Tibial artery (tissue), 4 donors: ENCODE measurements at places on chromosomes 7 and 10.
A peak's percentile ranks its signal among the peaks of the same experiment; 100 is the strongest.

DNA sequence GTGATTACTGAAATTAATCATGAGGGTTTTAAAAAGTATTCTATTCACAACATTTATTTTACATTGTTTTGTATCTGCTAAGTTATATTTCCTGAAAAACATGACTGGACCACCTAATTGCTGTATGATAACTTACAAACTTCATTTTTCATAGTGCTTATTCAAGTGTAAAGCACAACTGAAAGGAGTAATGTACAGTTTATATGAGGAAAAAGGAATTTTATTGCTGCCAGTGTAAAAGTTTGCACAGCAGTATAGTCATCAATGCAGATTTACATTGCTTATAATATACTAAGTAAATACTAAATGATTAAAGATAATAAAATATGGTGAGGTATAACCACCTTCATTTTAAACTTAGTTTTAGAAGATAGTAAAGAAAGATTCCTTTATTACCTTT, 4.0 kb downstream of the PTEN start:
- DNase-seq, result no peak

- DNase-seq, result no peak
Observed at GRCh38 chr7:139883814-139884213, 54.8 kb downstream of the TBXAS1 start.

DNA sequence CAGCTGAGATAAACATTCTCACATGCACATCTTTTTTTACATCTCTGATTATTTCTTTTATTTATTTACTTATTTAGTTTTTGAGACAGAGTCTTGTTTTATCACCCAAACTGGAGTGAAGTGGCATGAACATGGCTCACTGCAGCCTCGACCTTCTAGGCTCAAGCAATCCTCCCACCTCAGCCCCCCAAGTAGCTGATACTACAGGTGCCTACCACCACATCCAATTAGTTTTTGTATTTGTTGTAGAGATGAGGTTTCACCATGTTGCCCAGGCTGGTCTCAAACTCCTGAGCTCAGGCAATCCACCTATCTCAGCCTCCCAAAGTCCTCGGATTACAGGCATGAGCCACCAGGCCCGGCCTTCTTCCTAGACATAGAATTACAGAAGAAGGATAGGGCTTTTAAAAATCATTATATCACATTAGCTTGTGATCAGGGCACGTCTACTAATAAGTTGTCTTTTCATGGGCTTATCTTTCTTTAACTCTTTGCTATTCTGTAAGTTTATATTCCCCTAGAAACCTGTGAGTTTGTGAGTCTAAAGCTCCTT, 5.9 kb downstream of the ASB15 start:
- no peak for DNase-seq

DNA sequence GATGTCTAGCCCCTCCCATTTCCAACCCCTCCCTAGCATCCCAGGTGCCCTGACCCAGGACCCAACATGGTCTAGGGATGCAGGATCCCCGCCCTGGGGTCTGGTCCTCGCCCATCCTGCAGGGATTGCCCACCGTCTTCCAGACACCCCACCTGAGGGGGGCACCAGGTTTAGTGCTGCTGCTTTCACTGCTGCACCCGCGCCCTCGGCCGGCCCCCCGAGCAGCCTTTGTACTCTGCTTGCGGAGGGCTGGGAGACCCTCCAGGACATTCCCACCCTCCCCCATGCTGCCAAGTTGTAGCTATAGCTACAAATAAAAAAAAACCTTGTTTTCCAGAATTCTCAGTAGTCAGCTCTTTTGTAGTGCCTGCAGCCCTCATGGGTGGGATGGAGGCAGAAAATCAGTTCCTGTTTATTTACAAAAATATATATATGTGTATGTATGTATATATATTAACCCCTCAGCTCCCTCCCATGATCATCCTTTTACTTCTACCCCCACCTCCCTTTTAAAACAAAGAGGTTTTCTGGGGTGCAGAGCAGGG, 9.7 kb downstream of the ZYX start:
- peak; percentile 64 for DNase-seq

DNA sequence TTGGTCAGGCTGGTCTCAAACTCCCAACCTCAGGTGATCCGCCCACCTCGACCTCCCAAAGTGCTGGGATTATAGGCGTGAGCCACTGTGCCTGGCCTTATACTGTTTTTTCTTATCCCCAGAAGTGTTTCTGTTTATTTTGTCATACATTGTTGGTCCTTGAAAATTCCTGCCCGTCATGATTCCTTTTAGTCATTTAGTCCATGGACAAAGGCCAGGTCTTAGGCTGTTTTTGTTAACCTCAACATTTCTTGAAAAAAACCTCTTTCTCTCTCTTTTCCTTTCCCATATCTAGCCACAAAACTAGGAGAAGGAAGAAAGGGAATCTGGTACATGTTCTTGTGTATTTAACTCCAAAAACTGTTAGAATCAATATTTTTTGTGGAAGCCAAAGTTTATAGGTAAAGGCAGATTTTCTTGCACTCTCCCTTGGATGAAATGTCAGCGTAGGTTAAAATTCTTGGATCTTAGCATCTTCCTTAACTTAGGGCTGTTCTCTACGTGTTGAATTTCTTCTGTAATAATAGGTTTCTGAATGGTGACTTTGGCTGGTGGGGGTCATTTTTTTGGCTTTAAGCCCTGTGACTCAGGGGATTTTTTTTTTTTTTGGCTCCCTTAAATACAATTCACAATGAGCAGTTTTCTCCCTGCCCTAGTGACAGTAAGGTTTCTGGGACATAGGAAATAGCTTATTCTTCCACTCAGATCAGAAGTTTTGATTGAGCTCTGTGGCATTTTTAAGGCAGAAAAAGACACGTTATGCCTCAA, 500.8 kb downstream of the AUTS2 start:
- no peak for DNase-seq

GRCh38 chr10:7457478-7458316, 46.9 kb upstream of the SFMBT2 start:
- DNase-seq, result no peak

DNA sequence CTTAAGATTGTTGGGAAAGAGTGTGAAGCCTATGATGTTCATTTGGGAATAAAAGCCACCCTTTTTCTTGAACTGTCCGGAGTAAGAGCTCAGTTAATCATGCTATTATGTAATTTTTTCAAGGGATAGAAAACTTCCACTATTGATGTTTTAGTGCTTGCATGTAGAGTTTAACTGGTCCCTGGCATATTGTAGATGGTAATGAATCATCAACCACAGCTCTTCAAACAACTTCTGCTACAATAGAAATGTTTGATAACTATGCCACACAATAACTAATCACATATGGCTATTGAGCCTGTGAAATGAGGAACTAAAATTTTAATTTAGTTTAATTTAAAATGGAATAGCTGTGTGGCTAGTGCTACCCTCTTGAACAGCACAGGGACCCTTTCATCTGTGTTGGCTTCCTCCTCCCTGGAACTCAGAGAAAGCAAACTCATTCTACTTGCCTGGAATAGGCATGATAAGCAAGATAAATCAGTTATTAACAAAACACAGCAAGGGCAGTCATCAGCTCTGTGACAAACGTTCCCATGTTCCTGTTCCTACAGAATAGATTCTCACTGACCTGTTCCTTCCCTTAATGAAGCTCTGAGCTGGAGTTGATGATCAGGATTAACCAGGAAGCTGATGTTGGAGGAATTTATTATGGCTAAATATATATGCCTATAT, 4.9 kb upstream of the SRI start:
- DNase-seq, result no peak

DNA sequence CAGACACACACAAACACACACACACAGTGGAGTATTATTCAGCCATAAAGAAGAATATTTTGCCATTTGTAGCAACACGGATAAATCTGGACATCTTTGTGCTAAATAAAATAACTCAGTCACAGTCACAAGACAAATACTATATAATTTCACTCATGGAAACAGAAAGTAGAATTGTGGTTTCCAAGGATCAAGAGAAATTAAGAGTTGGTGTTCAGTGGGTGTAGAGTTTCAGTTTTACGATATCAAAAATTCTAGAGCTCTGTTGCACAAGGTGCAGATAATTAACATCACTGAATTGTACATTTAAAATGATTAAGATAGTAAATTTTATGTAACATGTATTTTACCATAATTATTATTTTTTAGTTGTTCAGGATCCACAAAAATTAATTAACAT, 1235.0 kb downstream of the XPNPEP1 start:
- no peak for DNase-seq

- DNase-seq, result no peak
Observed at GRCh38 chr10:103740611-103741010, 114.8 kb downstream of the SH3PXD2A start.

- no peak for DNase-seq
Observed at GRCh38 chr7:79227044-79227443, 226.4 kb downstream of the MAGI2 start.

DNA sequence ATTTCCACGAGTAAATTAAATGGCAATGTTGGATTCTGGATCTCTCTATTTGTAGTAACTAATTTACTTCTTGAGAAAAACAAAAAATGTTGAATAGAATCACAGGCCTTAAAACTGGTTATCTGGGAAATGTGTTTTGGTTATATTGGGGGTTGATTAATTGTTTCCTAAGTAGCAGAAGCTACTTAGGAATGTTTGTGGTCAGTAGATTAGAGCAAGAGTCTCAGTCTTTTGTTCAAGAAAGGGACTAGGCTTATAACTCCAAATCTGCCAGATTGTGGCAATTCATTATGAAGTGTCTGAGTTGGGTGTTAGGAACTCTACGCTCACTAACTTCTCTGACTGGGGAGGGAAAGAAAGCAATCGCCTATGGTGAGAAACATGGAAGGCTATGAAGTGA, 244.3 kb upstream of the PHYHIPL start:
- no peak for DNase-seq

DNA sequence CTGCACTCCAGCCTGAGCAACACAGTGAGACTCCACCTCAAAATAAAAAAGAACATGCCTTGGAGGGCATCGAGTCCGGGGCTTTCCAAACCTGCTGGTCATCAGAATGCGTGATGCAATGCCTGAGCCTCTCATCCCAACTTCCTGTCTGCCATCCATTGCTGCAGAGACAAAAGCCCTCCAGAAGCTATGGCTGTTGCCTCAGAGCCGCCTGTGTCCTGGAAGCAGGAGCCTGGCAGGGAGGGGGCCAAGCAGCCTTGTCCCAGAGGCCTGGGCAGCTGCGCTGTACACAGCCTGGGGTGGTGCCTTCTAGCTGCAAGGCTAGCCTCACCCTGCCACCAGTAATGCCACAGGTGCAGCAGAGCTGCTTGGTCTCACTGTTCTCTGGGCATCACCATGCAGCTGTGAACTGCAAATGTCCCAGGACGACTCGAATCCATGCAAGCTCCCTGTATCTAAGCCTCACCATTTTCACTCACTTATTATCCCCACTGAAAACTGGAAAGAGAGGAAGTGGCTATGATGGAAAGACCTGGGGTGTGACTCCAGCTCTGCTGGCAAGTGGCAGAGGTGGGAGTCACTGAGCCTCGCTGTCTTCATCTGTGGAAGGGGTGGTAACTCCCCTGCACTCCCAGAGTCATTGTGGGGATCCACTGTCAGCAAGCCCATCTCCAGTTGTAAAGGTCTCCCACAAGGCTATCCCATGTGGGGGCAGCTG, 7.0 kb downstream of the ALOX5 start:
- peak; percentile 49 for DNase-seq

DNA sequence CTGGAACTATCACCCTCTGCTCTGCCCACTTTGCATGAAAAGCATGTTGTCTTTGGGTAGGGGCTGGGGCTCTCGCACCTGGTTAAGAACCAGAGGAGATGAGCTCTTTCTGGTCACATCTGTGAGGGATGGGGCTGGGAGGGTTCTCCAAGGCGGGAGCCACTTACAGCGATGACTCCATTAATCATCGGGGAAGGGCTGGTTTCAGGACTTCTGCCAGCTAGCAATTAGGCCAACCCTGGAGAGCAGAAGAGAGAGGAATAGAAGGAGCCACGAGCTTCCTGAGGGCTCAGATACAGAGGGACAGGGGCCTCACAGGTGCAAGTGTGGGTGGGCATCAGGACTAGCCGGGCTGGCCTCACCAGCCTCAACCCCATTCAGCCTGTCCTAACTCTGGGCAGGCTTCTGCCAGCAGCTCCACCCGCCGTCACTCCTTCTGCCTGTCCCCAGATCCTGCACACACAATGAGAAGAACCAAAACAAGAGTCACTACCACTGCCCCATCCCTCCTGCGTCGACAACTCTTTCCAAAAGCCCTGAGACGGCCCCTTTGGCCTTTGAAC, 8.4 kb downstream of the AQP1 start:
- DNase-seq, result peak; percentile 36

DNA sequence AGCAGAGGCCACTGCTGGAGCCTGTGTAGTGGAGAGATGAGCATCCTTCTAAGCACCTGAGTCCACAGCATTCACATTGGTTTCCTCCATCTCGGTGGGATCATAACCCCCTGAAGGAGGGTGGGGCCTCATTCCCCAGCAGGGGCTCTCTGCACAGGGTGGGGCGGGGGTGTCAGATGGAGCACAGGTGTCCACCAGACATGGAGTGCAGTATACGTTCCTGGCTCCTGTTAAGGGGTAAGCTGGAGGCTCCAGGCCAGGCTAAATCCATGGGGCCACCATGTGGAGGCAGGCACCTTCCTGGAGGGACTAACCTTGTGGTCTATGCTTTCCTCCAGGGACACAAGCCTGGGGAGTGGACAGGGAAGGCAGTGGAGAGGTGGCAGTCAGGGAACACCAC, 252.6 kb downstream of the GRID1 start:
- no peak for DNase-seq

DNA sequence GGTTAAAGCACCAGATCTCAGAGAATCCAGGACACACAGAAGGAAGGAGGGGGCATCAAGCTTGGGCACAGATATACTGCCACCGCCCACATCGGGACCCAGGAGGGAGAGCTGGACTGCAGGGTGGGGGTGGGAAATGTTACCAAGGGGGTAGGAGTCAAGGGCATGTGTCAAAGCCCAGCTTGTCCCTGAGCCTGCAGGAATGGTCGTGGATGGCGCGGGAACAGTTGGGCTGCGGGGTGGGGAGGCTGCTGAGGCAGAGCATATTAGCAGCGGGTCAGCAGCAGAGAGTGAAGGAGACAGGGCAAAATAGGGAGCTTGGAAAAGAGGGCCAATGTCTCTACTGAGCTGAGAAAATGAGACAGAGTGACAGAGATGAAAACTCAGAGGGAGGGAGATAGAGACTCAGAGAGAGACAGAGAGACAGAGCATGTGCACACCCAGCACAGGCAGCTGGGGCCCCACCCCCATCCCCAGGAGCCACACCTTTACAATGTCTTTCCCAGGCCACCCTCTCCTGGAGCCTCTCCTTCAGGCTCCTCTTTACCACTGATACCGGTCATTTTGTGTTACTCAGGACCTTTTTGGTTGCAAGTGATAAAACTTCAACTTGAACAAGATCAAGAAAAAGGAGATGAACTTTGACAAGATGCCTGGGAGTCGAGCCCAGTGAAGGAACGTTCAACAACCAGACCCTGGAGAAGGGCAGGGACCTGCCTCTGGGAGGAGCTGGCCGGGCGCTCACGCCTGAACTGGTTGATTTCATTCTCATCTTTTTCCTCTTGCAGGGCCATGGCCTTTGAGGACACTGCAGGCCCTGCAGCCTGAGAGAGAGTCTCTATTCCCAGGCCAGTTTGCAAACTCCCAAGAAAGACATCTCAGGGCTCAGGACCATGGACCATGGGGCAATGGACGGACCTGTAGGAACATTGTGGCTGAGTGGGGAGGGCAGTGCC, 50.0 kb downstream of the AOC1 start:
- no peak for DNase-seq

GRCh38 chr7:99290980-99291607, 18.5 kb downstream of the MYH16 start:
- DNase-seq, result no peak

GRCh38 chr7:25348104-25348503, 119.8 kb upstream of the NPVF start:
- no peak for DNase-seq
